NCI-H146 (cell line): ENCODE measurements at places on chromosomes 4 and X.

GRCh38 chr4:24887881-24888430 lies 24.9 kb downstream of the CCDC149 start:
- DNase-seq, result no peak

GRCh38 chrX:140065961-140066662 lies 100.8 kb upstream of the CXorf66 start:
- DNase-seq, result no peak

GRCh38 chrX:20212486-20213089 lies 54.1 kb downstream of the RPS6KA3 start:
- DNase-seq, result no peak

DNA sequence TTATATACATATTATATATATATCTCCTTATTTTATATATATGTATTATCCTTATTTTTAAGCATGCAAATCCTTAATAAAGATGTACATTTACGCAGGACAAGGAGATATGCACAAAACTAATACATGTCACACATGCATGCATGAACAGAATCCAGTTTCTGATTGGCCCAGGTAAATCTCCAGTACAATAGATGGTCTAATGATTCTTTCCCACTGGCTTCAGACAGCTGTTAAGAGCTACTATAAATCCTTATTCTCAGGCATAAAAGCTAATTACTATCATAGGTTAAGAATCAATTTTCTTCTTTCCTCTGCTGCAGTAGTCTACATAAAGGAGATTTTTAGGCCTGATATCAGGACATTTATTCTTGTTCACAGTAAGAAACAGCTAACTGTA lies 689.8 kb downstream of the KCTD8 start:
- DNase-seq, result no peak

DNA sequence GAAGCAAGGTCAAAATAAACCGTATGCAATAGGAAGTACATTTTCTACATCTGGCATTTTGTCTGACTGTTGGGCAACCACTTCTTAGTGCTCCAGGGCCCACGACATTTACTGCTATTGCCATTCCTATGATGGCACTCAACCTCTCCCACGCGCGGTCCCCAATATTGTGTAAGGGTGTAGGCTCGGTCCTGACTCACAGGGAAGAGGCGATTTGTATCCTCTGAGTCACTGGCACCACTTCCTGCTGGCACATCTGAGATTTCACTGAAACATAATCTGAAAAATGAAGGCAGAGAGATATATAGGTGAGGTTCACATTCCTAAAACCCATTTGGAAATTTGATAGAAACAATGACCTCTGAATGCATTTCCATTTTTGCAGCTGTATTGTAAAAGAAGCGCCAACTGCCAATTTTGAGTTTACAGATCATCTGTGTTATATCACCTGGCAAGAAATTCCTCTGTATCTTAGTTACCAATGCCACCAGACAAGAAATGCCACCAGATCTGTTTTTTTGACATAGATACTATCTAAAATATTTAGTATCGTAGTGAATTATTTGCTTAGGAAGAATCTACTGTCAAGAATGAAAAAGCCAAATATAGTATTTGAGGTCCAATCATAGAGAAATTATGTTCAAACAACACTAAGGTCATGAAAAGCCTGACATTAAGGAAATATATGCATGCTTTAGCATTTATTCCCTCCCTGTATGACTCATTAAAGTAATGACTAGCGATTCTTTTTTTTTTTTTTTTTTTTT lies 9.8 kb downstream of the EREG start:
- no peak for DNase-seq

DNA sequence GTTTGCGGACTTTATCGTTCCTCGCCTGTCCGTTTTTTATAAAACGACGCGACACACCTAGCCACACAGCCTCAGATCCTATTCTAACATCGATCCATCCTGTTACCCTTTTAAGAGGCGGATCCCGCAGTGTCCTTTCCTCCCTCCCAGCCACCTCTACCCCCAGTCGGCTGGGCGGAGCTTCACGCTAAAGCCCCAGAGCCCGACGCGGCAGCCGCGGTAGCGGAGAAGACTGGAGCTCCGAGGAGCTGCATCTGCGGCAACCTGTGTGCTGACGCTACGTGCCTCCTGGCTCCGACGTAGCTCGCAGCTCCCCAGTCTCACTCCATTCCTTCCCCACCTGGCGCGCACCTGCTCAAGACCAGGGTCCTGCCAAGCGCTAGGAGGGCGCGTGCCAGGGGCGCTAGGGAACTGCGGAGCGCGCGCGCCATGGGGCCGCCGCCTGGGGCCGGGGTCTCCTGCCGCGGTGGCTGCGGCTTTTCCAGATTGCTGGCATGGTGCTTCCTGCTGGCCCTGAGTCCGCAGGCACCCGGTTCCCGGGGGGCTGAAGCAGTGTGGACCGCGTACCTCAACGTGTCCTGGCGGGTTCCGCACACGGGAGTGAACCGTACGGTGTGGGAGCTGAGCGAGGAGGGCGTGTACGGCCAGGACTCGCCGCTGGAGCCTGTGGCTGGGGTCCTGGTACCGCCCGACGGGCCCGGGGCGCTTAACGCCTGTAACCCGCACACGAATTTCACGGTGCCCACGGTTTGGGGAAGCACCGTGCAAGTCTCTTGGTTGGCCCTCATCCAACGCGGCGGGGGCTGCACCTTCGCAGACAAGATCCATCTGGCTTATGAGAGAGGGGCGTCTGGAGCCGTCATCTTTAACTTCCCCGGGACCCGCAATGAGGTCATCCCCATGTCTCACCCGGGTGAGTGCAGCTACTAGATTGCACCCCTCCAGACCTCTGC lies at the start of gene RNF128:
RNF128 (plus strand) TSS at position 217 of the 953 bp plus-strand sequence; CDS start at position 430, 213 bp downstream.
- peak; percentile 48 for DNase-seq

DNA sequence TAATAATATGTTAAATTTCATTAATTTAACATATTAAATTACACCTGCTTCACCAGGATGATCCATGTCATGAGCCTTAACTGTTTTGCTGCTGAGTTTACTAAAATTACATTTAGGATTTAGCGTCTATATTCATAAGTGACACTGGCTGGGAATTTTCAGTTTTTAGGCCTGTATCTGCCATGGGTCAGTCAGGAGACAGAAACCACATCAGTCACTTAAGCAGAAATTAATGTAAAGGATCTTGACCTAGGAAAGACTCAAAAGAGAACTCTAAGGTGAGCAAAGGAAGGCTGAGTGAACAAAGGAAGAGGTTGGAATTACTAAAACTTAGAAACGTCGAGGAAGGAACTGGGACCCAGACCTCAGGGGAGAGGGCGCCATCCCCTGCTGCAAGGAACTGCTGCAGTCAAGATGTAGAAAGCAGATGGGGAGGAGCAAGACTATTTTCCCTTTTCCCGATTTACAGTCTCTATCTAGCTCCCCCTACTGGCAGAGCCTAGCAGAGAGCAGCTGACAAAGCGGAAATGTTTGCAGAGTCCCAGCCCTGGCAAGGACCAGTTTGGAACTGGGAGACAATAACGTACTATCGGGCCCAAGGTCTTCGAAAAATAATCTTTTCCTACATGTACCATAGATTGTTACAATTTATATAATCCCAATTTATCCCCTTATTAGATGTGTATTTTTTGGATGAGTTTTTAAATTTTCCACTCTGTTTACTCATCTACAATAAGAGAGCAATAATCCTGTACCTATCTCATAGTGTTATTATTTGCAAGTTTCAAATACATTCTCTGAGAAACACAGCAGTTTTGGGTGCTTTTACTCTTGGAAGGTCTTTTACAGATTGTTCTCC lies 22.6 kb upstream of the RBBP7 start:
- peak; percentile 78 for DNase-seq

DNA sequence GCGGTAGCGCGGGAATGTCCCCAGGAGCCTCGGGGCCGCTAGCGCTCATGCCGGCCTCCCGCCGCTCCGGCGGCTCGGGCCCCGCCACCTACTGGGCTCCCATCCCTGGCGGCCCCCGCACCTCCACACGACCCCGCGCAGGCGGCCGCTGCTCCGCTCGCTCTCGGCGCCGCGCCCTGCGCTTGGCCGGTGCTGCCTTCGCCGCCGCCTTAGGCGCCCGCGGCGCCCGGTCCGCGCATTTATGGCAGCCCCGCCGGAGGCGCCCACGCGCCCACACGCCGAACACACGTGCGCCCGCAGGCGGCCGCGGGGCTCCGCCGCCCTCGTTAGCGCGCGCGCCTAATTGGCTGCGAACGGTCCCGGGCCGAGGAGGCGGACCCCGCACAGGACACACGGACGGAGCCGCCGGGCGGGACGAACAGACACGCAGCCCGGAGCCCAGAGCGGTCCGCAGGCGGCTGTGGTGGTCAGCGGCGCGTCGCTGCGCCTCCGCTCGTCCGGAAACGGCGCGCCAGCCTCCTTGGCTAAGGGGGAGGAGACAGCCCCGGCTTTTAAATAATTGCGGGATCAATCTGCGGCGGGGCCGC lies at the start of gene NKX1-1:
NKX1-1 (minus strand) TSS at position 49 of the 587 bp plus-strand sequence; CDS start at position 49, 0 bp downstream.
- DNase-seq, result no peak

GRCh38 chrX:8358302-8358701 lies 106.3 kb upstream of the VCX3B start:
- no peak for DNase-seq

GRCh38 chr4:78645853-78646757 lies 94.5 kb downstream of the ANXA3 start:
- no peak for DNase-seq

GRCh38 chr4:41883988-41884734 lies 51.1 kb upstream of the TMEM33 start:
- no peak for DNase-seq

GRCh38 chrX:139831675-139832456 lies 101.0 kb downstream of the ATP11C start:
- no peak for DNase-seq

- DNase-seq, result no peak
These were observed 337.3 kb upstream of the GNPDA2 start for GRCh38 chr4:45063696-45064095.

DNA sequence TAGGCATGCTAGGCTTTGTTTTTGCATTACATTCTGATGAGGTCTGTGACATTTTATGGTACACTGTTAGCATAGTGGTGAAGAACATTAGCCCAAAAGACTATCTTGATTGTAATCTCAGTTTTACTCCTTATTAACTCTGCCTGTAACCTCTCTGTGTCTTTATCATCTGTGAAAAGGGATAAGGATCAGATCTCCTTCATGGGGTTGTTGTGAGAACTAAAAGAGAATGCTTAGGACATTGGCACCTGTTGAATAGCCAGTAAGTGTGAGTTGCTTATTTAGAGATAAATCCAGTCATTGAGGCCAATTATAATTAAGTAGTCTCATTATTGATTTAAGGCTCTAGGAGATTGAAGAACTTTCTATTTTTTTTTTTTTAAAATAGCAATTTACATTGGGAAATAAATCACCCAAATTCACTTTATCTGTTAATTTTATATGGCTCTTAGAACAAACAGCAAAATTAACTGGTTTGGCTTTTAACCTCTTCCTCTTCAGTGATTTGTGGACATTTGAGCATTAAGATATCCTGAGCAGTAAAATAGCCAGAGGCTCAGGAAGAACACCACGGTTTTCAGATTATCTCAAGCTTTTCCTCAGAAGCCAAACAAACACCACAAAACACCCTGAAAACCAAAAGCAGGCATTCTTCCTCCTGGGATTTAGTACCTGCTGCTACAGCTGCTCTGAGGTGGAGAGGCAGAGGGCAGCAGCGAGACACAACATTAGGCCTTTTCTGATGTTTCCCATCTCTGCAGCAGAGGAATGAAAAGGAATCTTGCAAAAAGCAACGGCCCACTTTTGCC lies 192.9 kb downstream of the ARHGAP10 start:
- DNase-seq, result no peak

DNA sequence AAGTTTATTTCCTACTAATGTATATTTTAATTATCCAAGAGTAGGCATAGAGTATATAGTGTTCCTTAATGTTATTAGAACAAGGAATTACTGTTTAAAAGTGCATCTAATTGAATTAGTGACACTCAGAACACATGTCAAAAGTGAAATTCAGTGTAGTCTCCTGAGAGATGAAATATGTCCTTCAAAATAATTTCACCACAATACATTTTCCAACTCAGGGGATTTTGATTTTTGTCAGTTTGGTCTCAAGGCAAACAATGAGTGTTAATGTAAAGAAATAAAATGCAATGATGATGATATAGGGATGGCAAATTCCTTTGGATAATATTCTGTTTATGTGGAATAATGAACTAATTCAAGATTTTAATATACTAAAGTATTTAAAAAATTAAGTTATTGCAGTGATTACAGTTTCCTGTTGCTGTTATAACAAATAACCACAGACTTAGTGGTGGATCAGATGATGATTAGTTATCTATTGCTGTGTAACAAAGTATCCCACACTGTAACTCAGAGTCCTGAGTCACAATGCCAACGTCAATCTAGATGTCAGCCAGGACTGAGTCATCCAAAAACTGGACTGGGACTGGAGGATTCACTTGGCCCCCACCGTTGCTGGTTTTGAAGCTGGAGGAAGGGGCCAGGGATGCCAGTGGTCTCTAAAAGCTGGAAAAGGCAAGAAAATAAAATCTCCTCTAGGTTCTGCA lies 148.0 kb upstream of the SLC7A11 start:
- DNase-seq, result no peak

- no peak for DNase-seq
These were observed 79.9 kb upstream of the ATOH1 start for GRCh38 chr4:93748373-93749291.

DNA sequence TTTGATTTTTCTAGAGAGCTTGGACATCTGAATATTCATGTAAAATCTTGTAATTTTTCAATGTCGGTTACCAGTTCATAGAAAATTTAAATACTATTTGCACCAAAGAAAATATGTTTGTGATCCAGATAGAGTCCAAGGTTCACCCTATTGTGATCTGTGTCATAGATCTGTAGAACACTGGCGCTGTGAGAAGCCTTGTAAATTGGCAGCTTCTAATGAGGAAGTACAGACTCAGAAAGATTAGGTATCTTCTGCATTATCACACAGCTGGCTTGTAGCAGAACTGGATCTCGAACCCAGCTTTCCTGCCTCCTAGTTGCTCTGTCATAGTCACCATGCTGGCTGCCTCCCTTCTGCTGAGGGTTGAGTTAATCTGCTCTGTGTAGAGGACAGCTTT lies 106.5 kb upstream of the PAK3 start:
- DNase-seq, result no peak

GRCh38 chr4:109810552-109811387 lies 4.8 kb upstream of the GAR1 start:
- no peak for DNase-seq

- DNase-seq, result no peak
These were observed 398.4 kb downstream of the PPP3CA start for GRCh38 chr4:100948911-100949310.

- peak; percentile 14 for DNase-seq
These were observed 680.4 kb downstream of the DMD start for GRCh38 chrX:32530802-32531403.
